ENCODE measurements at places on chromosomes 11 and 22. TPM values are rescaled to one million over a fixed set of nuclear protein-coding genes. Genes with fewer than 3 reads are reported as not detected.

SLC6A5 gene
- total RNA-seq, result not detected

LGALS1 gene
- total RNA-seq, result 3,838 TPM

DNA sequence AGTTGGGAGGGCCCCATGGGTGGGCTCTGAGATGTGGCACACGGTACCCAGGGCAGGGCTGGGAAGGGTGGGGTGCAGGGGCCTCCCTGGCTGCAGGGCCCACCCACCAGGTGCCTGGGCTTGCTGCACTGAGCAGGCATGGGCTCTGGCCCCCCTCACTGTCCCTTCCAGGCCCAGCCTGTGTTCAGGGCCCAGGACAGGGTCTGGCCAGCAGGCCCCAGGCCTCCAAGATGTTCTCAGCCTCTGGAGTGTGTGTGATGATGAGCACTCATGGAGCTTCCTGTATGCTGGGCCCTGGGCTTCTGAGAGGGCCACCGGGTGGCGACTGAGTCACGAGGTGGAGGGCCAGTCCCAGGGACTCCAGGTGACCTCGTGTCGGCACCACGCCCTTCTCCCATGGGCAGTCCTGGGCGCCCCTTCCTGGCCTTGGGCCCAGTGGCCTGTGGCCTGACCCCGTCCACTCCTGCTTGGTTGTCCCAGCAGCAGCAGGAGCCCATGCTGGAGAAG lies 55.9 kb upstream of the CCDC188 start:
- DNase-seq, result peak; percentile 43

DNA sequence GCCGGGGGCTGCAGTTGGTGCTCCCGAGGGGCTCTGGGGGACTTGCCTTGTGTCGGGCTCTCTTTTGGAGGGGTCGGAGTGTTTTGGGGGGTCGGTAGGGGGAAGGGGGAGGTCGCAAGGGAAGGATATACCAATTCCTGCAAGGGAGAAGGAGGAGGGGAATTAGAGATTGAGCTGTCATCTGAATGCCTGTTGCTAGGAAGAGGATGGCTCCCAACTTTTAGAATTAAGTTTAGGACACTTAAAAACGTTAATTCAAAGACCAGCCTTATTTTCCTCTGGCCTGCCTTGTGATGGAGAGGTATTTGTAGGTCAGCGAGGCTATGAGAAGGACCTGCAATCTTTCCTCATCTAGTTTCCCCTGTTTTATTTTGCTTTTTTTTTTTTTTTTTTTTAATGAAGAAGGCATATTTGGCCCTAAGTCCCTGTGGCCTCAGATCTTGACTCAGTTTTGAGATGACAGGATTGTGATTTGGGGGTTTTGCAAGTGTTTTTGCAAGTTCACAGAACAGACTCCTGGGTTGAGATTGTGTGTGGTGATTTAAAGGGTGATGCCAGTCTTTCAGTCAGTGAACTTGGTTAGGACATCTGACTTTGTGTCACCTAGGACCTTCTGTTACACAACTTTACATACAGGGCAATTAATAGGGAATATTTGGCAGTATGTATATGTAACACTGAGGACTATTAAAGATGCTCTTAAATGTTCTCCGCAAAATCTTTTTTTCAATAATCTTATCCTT lies 672 bp downstream of the TMEM135 start:
- DNase-seq, result no peak

GRCh38 chr22:26679003-26679629 lies 21.7 kb downstream of the MIAT start:
- DNase-seq, result peak; percentile 73

All from HT1080 (cell line).